Stimulated activated CD8-positive, alpha-beta memory T cell treated with anti-CD3 and anti-CD28 coated beads, Interleukin-12 subunit alpha, Interleukin-12 subunit beta, amount 100 ng/mL, for 4 hours (primary cell): ENCODE measurements at places on chromosomes 5 and 9.

GRCh38 chr5:84718377-84718776 is 333.7 kb upstream of the EDIL3 start:
- DNase-seq, result no peak

GRCh38 chr9:13144166-13144775 is 135.2 kb downstream of the MPDZ start:
- no peak for DNase-seq

- no peak for DNase-seq
Measured at GRCh38 chr5:150137168-150137957, 18.3 kb downstream of the PDGFRB start.

- no peak for DNase-seq
Measured at GRCh38 chr5:79111387-79111959, at the start of gene BHMT. TSS of gene BHMT (plus strand) at chr5:79111809. CDS start at chr5:79111886, 77 bp downstream.

GRCh38 chr9:69385581-69386033 is 60.6 kb downstream of the ENTREP1 start:
- DNase-seq, result no peak

DNA sequence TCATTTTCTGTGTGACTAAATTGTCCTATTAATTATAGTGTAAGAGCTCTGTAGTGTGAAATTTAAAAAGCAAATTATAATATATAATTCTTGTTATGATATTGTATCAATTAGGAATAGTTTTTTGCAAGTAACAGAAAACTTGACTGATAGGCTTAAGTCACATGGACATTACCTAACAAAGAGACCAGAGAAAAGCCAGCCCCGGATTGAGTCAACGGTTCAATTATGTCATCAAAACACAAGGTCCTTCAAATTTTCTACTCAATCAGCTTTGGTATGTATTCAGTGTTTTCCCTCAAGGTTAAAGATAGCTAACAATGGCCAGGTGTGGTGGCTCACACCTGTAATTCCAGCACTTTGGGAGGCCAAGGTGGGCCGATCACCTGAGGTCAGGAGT is 126.7 kb upstream of the PTGER4 start:
- DNase-seq, result no peak

- DNase-seq, result no peak
Measured at GRCh38 chr5:125552486-125552885, 806.0 kb upstream of the ZNF608 start.

- no peak for DNase-seq
Measured at GRCh38 chr5:13249854-13250253, 694.6 kb downstream of the DNAH5 start.

DNA sequence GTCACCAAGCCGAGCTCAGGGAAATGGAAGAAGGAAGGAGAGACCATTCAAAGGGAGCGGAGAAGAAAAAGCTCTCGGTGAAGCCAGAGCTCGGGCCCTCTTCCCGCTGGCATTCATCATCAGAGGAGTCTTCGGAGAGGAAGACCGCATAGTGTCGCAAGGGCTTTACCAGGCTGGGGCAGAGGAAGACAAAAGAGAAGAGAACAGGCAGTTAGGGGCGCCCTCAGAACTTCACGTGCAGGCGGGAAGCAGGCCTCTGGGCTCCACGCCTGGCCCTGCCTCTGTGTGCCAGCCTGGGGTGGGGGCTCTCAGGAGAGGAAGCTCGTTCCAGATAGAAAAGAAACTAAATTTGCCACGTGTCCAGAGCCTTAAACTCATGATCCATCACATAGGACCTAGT is 31.7 kb downstream of the CRB2 start:
- no peak for DNase-seq

DNA sequence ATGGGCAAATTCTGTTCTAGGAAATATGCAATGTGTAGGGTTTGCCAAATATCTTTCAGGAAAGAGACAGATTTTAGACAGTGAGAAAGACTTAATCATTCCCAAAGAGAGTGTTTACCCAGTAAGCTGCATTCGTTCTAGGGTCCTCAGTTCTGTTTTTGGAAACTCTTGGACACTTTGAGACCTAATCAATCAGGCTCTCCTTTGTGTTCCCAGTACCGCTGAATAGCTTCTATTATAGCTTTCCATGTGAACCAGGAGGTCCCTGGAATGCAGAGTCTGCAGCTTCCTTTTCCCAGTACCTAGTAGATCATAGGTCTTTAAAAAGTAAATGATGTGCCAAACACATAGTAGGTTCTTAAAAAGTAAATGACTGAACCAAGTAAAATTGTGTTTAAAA is 11.4 kb upstream of the SPINK1 start:
- DNase-seq, result no peak

DNA sequence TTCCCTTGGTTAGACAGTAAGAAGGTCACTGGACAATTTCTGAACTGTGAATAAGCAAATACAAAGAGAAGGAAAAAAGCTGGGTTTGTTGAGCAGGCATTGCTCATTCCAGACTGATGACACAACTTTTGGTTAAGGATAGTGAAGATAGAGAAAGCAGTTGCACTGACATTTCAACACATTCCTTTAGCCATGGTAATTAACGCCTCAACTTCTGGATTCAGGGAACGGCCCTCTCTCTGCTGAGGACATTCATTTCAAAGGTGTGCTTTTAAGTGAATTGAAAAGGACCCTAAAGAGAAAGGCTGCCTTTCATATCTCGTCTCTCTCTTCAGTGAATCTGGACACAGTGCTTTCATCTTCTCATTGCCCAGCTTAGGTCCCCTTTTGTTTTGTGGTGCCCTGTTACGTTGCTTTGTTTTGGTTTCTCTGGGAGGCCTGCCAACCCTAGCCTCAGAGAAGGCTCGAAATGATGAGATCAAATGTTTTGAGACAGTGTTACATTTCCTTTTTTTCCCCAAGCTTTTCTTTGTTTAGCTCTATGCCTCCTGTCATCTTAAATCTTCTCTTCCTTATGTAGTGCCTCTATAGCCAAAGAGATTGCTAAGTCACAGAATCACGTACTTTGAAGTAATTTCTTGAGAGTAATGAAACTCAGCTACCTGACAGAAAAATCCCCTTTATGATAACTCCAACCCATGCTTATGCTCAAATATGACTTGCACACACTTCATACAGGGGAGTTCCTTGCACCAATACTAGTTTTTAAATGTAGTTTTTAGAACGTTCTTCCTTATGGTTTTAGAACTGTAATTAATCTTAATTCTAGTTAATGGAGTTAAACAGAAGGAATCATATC is 94.4 kb upstream of the IFNE start:
- no peak for DNase-seq

DNA sequence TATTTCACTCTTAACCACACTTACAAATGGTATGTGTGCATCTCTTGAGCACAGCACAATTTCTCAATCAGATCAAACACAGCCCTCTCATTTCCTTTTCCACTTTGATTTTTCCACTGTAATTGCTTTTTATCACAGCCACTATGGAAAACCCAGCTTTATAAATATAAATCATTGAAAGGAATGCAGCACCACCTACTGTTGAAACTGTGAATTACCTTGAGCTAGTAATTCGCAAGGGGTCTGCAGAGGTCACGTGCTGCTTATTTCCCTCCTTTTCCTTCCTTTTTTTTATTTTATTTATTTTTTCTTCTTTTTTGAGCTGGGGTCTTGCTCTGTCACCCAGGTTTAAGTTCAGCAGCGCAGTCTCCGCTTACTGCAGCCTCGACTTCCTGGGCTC is 76.9 kb downstream of the CDH6 start:
- DNase-seq, result no peak

DNA sequence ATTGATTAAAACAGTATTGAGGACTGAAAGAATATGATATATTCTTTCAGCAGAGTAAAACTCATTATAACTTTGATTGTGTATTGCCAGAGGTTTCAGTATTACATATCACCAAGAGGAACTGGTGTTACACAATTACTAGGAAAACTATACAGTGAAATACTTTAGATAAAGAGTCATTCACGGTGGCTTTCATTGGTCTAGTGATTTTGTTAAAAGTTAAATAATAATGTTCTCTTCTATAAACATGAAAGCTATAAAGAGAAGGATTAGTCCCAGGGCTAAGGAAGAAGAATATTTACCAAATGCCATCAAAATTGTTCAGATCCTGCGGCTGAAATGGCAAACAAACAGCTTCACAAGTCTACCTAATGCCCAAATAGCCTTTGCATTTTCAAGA is 306.2 kb downstream of the SEMA5A start:
- DNase-seq, result no peak

GRCh38 chr5:14721990-14722656 is 57.6 kb downstream of the OTULIN start:
- no peak for DNase-seq

DNA sequence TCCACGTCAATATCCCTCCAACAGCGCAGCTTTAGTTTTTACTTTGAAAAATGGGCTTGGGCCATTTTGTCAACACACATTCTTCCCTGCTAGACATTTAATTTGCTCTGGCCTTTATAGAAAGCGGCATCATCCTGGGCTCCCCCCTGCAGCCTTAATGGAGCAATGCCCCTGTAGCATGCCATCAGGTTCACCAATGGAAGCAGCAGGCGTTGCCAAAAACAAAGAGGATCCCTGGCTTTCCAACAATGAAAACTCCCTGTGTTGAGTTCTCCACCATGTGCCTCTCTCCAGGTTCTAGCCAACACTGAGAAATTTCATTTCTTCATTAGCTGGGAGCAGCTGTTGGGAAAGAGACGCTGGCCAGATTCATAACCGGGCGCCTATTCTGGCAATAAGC is 139.5 kb downstream of the ZNF622 start:
- no peak for DNase-seq

DNA sequence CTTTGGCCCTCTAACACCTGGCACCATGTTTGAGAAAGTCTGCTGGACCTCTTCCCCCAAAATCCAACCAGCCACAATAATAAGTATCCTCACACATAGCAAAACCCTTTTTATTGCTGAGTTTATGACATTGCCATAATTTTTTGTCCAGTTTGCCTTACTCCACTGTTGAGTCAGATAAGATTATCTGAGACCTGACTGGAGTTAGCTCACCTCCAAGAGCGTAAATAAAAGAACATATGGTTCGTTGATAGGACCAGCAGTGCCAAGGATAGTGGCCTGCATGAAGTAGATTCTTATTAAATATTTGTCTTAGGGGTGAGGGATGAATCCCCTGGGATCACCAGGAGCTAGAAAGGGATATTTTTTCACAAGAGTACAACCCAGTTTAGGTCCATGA is 510.6 kb upstream of the MPDZ start:
- DNase-seq, result no peak

GRCh38 chr5:60333005-60333571 is 366.9 kb downstream of the DEPDC1B start:
- DNase-seq, result no peak

GRCh38 chr5:61097465-61097864 is 64.8 kb downstream of the SMIM15 start:
- DNase-seq, result no peak

GRCh38 chr5:139774980-139775661 is 20.5 kb upstream of the PSD2 start:
- DNase-seq, result peak; percentile 53

- no peak for DNase-seq
Measured at GRCh38 chr5:144429405-144429804, 258.7 kb downstream of the KCTD16 start.

DNA sequence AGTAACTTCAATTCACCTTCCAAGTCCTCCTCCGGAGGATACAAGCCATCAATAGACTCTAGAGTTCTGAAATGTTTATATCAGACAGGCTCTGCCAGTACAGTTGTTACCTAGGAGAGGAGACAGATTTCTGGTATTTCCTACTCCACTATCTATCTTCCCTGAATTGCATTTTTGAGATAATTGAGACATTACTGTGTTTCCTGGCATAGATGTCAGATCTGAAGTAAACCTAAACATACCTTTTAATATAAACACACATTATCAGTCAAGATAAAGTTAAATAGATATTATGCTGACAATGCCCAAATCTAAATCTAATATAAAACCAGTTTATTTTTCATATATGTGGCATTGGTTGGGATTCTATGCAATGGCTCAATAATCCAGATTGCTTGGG is 8.2 kb upstream of the TYRP1 start:
- DNase-seq, result no peak

DNA sequence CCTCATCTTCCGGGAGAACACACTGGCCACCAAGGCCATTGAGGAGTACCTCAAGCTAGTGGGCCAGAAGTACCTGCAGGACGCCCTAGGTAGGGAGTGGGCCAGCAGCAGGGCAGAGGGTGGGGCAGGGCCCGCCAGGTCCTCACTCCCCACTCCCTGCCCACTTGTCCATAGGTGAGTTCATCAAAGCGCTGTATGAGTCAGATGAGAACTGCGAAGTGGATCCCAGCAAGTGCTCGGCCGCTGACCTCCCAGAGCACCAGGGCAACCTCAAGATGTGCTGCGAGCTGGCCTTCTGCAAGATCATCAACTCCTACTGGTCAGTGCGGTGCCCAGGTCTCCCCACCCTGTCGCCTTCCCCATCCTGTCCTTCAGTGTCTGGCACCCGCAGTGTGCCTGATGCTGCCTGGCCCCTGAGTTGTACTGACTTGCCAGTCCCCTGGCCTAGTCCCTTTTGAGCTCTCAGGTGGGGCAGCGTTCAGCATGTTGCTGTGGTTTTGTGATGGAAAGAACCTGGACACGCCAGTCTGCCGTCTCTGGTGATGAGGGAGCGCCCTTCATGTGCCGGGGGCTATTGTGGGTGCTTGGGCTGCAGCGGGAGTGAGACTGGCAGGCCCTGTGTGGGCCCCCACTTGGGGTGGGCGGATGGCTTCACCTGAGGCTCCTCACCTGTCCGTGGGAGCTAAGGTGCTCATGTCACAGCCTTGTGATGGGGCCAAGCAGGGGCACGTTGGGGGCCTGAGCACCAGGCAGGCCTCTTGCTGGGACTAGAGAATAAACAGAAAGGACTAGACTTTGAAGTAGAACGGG is 112.3 kb downstream of the DAB2IP start:
- DNase-seq, result no peak

GRCh38 chr5:61200582-61201155 is 38.4 kb upstream of the SMIM15 start:
- no peak for DNase-seq

DNA sequence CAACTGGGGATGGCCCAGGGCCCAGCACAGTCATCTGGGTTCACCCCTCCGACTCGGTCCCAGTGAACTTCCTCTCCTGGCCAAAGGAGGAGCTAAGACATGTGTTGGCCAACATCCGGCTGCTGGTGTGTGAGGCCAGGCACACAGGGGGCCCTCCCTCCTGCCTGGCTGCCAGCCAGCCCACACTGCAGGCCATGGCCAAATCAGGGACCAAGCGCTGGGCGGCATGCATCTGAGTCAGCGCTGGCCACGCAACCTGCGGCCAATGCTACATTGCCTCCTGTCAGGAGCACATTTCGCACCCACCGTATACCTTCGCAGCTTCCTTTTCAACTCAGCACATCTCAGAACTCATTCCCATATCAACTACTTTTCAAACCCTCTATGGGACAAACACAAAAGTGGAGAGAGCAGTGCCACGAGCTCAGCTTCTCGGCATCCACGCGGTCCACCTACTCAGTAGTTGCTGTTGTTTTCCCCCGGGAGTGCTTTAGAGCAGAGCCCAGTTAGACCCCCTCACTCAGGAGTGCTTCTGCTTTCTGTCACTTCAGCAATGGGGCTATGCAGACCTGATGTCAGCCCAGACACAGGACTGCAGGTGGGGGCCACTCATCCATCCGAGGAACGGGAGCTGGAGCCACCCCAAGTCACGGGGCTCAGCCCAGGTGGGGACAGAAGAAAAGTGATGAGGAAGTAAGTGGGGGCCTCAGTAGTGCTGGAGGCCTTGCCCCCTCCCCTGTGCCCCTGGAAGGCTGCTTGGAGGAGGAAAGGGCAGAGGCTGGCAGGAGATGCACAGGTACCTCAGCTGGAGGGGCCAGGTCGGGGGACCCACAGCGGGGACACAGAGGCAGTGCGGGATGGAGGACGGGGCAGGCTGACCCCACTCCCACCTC is 13.9 kb downstream of the NINJ1 start:
- peak; percentile 28 for DNase-seq

GRCh38 chr5:150353032-150353675 is 4.3 kb upstream of the TCOF1 start:
- no peak for DNase-seq

- no peak for DNase-seq
Measured at GRCh38 chr9:127415657-127416056, 8.5 kb upstream of the ZNF79 start.
